SJSA1 (cell line): ENCODE measurements at places on chromosomes 3 and 15. TPM values are rescaled to one million over a fixed set of nuclear protein-coding genes. Genes with fewer than 3 reads are reported as not detected.

Gene SLC22A14
- not detected in 2 replicates for total RNA-seq

Gene TGM5
- total RNA-seq = 0.24 TPM in 1 of 2 replicates, not detected in the other

Gene CAV3
- total RNA-seq = not detected in 2 replicates

Gene CCR3
- 0.29 and 0.66 TPM in 2 replicates for total RNA-seq

Gene ZXDC
- 7.0 and 14.0 TPM in 2 replicates for total RNA-seq

Gene ATP13A5
- not detected in 2 replicates for total RNA-seq

Gene RASL12
- total RNA-seq = 175 and 181 TPM in 2 replicates

Gene SEMA4B
- total RNA-seq = 5.6 and 17.8 TPM in 2 replicates

Gene BUB1B
- 74.1 and 91.0 TPM in 2 replicates for total RNA-seq

Gene TF
- total RNA-seq = not detected in 2 replicates

Gene ITGA11
- total RNA-seq = 0.34 and 2.0 TPM in 2 replicates

Gene CISH
- 0.92 TPM in 1 of 2 replicates, not detected in the other for total RNA-seq

Gene UCN2
- 10.1 and 12.1 TPM in 2 replicates for total RNA-seq

Gene ARNT2
- 7.1 and 16.8 TPM in 2 replicates for total RNA-seq

Gene ATP1B3
- 88.9 and 106 TPM in 2 replicates for total RNA-seq

Gene P2RY1
- under 0.01 and 0.06 TPM in 2 replicates for total RNA-seq

Gene RBPMS2
- total RNA-seq = 0.11 TPM in 1 of 2 replicates, not detected in the other

Gene AGBL1
- not detected in 2 replicates for total RNA-seq

Gene DNAJA4
- 0.09 and 0.16 TPM in 2 replicates for total RNA-seq

Gene RASGRP1
- total RNA-seq = not detected in 2 replicates

Gene FOXL2
- not detected in 2 replicates for total RNA-seq

Gene CFAP91
- total RNA-seq = 0.18 and 0.34 TPM in 2 replicates

Gene ACP3
- total RNA-seq = not detected in 2 replicates

Gene TUSC7
- not detected in 2 replicates for total RNA-seq

Gene SLC6A11
- 0.05 TPM in 1 of 2 replicates, not detected in the other for total RNA-seq

Gene ZCWPW2
- total RNA-seq = 0.06 and 0.79 TPM in 2 replicates

Gene SLC35G2
- 29.0 and 39.4 TPM in 2 replicates for total RNA-seq

Gene GPR176
- total RNA-seq = 69.5 and 117 TPM in 2 replicates

Gene ZMYND10
- total RNA-seq = 0.97 TPM in 1 of 2 replicates, not detected in the other

Gene SLC12A1
- not detected in 2 replicates for total RNA-seq

Gene NUP210
- 0.05 TPM in 1 of 2 replicates, not detected in the other for total RNA-seq

Gene CTXND1
- not detected in 2 replicates for total RNA-seq

Gene KIF15
- total RNA-seq = 26.1 and 28.9 TPM in 2 replicates

Gene FOXB1
- total RNA-seq = not detected in 2 replicates

Gene MUC20
- total RNA-seq = not detected in 2 replicates

Gene ACOX2
- 0.41 and 1.3 TPM in 2 replicates for total RNA-seq

Gene LOXL1
- 8.3 and 10.1 TPM in 2 replicates for total RNA-seq

Gene CCDC9B
- total RNA-seq = 29.5 and 39.0 TPM in 2 replicates

Gene EFCAB12
- 0.03 TPM in 1 of 2 replicates, not detected in the other for total RNA-seq

Gene GREM1
- 8.7 and 12.8 TPM in 2 replicates for total RNA-seq
